ENCODE measurements at places on chromosomes 1 and 21.

GRCh38 chr1:25695771-25696311 is 79.2 kb downstream of the MAN1C1 start:
- DNase-seq, result no peak

DNA sequence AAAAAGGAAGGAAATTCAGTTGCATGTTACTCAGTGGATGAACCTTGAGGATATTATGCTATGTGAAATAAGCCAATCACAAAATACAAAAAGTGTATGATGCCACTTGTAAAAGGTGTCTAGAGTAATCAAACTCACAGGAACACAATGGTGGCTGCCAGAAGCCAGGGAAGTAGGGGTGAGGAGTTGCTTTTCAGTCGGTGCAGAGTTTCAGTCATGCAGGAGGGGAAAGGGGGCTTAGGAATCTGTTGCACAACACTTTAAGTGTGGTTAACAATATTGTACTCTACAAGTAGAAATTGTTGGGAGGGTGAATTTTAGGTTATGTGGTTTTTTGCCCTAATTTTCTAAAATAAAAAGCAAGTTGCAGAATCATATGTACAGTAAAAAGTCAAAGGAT is 184.2 kb upstream of the RAB4A start:
- no peak for DNase-seq

- no peak for DNase-seq
Measured at GRCh38 chr1:192022827-192023226, 135.4 kb upstream of the RGS18 start.

GRCh38 chr1:246063013-246063616 is 444.0 kb downstream of the SMYD3 start:
- no peak for DNase-seq

DNA sequence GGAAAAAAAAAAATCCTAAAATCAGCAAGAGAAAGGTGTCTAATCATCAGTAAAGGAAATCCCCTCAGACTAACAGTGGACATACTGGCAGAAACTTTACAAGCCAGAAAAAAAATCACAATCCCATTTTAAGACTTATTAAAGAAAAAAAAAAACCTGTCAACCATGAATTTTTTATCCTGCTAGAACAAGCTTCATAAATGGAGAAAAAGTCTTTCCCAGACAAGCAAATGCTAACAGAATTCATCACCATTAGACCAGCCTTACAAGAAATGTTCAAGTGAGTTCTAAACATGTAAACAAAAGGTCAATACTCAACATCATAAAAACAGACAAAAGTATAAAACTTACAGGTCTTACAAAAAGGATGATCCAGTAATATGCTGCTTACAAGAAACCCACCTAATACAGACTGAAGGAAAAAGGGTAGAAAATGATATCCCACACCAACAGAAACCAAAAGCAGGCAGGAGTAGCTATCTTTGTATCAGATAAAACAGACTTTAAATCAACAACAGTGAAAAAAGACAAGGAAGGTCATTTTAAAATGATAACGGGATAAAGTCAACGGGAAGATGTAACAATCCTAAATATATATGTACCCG is 129.6 kb downstream of the EVI5 start:
- no peak for DNase-seq

DNA sequence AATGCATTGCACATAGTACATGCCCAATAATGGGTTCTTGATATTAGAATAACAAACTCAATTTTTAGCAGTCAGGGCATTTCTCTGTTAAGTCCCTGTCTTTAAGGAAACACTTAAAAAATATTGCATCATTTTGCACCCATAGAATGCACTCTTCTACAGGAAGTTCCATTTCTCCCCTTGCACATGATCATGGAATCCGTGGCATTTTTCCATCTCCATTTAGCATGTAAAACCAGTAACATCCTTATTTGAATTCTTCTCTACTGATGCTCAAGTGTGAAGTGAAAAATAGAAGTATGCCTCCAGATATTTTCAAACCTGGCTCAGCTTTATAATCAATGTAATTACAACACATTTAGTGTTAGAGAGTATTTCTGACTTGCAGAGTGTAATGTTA is 192.8 kb downstream of the RWDD3 start:
- DNase-seq, result no peak

GRCh38 chr1:30778154-30778978 is 20.8 kb upstream of the LAPTM5 start:
- no peak for DNase-seq

- no peak for DNase-seq
Measured at GRCh38 chr1:196196486-196196885, 411.8 kb downstream of the KCNT2 start.

GRCh38 chr1:4256351-4256750 is 356.3 kb upstream of the C1orf174 start:
- DNase-seq, result no peak

DNA sequence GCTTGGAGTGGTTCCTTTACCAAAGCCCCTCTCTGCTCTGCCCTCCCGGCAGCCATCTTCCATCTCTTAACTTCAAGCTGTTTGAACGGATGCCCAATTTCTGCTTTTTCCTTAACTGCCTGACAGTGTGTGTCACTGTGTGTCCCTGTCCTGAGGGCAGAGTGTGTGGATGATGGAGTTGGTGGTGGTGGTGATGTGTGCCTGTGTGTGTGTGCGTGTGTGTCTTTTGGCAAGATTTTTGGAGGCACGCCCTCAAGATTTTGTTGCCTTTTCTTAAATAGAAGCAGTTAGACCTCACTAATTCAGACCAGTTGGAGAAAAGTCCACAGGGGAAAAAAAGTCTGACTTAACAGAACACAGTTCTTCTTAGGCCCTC is 30.3 kb downstream of the SERTAD4 start:
- DNase-seq, result no peak

DNA sequence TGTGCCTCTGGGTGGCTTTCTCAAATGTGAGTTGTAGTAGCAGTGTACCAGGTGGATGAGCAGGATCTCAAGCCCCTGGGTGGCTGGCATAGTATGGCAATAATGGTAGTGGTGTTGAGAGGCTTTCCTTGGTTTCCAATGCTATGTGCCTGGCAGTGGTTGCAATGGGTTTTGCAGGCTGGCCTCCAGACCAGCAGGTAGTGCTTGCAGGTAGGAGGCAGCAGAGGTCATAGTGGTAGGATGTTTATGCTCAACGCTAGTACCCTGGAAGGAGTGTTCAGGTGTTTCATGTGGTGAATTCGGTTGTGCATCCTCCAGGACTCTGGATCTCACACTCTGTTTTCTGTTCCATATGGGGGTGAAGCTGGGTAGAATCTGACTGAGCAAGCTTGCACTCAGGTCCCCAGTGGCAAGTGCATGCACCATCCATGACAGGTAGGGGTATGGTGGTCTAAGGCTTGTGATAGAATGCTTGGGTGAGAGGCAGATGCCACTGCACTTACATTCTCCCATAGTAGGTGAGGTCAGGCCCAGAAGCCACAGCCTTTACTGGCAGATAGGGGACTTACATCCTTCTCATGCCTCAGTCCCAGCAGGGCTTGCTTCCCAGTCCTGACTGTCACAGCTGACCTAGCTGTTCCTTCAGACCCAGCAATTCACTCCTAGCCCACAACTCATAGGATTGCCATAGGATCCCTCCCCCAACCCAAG is 410.5 kb upstream of the LRRC7 start:
- DNase-seq, result no peak

DNA sequence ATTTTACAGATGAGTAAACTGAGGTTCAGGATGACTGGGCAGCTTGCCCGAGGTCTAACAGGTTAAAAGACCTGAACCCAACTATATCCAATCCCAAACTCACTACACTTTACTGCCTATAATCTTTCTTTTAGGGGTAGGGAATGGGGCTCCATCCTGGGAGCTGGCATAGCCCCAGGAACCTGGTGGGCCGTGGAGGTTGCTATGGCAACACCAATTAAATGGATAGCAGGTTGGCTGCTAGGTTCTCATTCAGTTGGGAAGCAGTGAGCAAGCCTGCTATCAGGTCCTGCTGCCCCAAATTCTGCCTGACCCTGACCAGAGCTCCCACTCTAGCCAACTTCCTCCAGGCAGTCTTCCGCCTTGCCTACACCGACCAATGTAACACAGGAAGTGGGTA is 40.9 kb downstream of the LRP8 start:
- no peak for DNase-seq

DNA sequence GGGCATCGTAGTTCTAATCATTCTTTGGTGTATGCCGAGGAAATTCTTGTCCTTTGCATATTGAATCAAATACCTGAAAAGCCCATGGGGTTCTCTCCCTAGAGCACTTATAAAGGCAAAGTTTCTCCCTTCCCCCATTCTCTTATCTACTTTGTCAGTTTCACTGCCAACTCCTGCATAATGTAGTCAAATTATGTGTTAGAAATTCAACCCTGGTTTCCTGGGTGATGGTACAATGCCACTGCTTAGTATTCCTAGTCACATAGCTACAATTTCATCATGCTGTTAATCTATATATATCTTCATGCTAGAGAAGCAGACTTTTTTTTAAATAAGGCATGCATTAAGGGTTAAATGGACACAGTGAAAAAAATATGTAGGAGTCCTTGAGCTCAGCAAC is 119.0 kb downstream of the PDE4B start:
- DNase-seq, result no peak

GRCh38 chr1:96214982-96215381 is 506.6 kb upstream of the PTBP2 start:
- no peak for DNase-seq

DNA sequence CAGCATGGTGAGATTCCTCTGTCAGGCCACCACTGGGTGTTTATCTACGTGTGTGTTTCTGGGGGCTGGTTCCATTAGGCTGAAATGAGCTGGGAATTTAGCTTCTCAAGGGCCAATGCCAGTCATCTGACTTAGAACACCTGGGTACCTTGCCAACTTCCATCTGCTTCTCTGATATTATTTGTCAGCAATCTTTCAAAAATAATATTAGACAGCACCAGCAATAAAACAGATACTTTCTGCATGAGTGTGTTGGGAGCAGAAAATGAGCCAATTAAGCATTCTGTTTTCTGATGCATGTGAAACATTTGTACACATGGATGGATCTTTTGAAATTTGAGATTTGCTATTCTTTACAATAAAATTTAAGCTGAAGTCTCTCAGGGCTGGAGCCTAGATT is 124.1 kb downstream of the RYR2 start:
- DNase-seq, result no peak

- DNase-seq, result no peak
Measured at GRCh38 chr1:163240705-163241104, 38.0 kb upstream of the RGS5 start.

- peak; percentile 51 for DNase-seq
Measured at GRCh38 chr1:119372503-119373086, 4.0 kb downstream of the HAO2 start.

GRCh38 chr1:243623841-243624240 is 226.2 kb downstream of the AKT3 start:
- no peak for DNase-seq

- DNase-seq, result peak; percentile 95
Measured at GRCh38 chr1:160539990-160540858, 17.2 kb upstream of the SLAMF6 start.

GRCh38 chr1:33397125-33397506 is 33.8 kb downstream of the PHC2 start:
- no peak for DNase-seq

GRCh38 chr21:31343680-31344480 is at the start of gene TIAM1:
Gene TIAM1 (minus strand): TSS chr21:31344261. CDS start chr21:31266972, 77,289 bp downstream.
- DNase-seq, result no peak

GRCh38 chr1:61013946-61014667 is 68.3 kb upstream of the NFIA start:
- no peak for DNase-seq

DNA sequence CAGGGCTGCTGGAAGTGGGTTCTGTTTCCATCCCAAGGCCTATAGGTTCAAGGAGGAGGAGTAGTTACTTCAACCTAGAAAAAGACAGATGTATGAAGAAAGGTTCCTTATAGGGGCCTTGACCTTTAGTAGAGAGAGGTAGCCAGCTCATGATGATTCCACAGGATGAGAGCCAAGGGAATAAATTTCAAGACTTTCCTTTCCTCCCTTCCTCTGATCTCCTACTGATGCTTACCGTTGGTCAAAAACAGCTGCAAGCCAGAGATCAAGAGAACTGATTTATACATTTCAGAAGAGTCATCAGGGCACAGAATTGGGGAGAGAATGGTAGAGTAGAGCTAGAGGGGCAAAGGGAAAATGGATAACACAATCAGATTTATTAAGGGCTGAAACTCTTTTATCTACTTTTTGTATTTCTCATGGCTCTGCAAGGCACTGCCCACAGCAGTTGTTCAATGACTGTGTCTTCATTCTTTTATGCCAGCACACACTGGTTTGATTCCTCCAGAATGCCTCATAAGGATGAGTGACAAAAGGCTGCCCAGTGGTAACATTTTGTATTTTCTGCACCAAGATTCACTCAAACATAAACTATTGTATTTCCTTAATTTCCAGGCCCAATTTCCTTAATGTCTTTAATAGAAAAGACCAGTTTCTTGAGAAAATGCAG is 37.4 kb downstream of the AK5 start:
- DNase-seq, result no peak

- no peak for DNase-seq
Measured at GRCh38 chr1:40734882-40735628, 43.6 kb downstream of the NFYC start.

DNA sequence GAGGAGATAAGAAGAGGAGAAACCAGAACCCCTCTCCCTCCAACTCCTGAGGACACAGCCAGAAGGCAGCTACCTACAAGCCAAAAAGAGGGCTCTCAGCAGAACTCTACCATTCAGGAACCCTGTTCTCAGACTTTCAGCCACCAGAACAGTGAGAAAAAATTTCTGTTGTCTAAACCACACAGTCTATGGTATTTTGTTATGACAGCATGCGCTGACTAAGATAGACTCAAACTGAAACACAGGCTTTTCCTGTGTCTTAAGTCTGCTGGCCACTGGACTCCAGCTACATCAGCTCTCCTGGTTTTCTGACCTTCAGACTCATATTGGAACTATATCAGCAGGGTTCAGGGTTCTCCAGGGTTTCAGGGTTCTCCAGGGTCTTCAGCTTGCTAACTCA is 126.5 kb upstream of the TNFSF4 start:
- peak; percentile 61 for DNase-seq

GRCh38 chr1:60813071-60813470 is 269.3 kb upstream of the NFIA start:
- no peak for DNase-seq

- DNase-seq, result no peak
Measured at GRCh38 chr1:183515002-183515689, 42.8 kb downstream of the SMG7 start.

DNA sequence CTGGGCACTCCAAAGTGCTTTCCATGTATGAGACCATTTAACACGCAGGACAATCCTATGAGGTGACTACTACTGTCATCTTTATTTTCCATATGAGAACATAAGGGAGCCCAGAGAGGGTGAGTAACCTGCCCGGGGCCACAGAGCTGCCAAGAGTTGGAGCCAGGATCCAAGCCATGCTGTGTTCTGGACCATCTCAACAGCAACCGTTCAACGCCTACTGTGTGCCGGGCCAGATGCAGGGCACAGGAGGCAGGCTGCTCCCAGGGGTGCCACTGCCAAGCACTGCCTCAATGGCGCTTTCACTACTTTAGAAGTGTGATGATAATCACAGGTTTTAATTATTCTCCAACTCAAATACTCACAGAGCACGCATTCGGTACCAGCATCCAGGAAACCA is 3.8 kb downstream of the ALDH4A1 start:
- no peak for DNase-seq

GRCh38 chr1:116720364-116721038 is 33.7 kb upstream of the CD2 start:
- no peak for DNase-seq

Measured in GM12864 (cell line).